ENCODE measurements at places on chromosomes 5 and 9. TPM values are rescaled to one million over a fixed set of nuclear protein-coding genes. Genes with fewer than 3 reads are reported as not detected.

KCNN2 gene
- total RNA-seq: 3.4 TPM

CDX1 gene
- total RNA-seq: not detected

F2R gene
- total RNA-seq: 174 TPM

AQP7 gene
- total RNA-seq: not detected

SLC6A19 gene
- not detected for total RNA-seq

SOHLH1 gene
- not detected for total RNA-seq

Measured in dermis microvascular lymphatic vessel endothelial cell (primary cell).